Umbilical cord (tissue), 2 donors: ENCODE measurements at places on chromosomes 3 and 15. TPM values are rescaled to one million over a fixed set of nuclear protein-coding genes. Genes with fewer than 3 reads are reported as not detected.
A peak's percentile ranks its signal among the peaks of the same experiment; 100 is the strongest.

DNA sequence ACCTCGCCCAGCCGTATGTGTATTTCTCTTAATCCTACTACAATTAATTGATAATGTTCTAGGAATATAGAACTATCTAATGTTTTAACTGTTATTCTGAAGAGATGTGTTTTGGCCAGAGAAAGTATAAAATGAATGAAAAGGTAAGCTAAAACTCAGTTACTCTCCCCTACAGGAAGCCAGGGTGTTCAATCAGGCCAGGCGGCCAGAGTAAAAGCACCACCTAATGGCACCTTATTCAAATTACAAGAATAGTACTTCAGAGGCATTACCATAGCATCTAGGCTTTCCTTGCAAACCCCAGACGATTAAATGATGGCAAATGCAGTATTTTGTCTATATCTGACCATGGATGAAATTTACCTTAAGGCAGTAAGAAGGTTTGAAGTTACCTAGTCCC is 10.4 kb downstream of the SLC12A8 start:
- no peak for DNase-seq

The LRRN1 gene
- 2.4 TPM for total RNA-seq

DNA sequence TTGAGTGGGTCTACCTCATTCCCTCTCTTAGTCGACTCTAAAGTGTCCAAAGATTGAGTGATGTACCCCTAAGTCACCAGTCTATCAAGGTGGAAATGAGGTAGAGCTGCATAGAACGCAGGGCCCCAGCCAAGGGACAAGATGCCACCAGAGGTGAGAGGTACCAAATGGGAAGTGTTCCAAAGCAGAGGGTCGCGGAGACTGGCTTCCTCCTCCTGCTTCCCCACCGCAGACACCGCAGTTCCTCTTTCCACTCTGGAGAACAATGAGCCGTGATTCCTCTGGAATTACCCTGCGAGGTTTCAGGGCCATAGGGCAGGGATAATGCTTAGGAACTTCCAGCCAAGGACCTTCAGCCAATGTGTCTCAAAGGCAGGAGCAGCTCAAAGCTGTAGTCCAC is 55.8 kb downstream of the DAPK2 start:
- DNase-seq = no peak

DNA sequence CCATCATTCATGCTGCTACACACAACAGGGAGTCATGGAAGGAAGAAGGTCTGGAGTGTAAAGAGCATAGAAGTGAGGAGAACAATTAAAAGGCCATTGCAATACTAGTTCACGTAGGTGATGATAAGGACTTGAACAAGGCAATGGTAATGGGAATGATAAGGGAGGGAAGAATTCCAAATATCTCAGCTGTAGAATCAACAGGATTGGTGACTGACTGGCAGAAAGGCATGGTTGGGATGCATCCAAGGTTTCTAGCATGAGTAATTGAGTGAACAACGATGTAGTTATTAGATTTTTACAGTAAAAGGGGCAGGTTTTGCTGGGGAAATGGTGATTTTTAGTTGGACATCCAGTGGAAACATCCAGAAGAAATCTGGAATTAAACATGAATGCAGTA is 2.4 kb upstream of the SEC62 start:
- DNase-seq = no peak

DNA sequence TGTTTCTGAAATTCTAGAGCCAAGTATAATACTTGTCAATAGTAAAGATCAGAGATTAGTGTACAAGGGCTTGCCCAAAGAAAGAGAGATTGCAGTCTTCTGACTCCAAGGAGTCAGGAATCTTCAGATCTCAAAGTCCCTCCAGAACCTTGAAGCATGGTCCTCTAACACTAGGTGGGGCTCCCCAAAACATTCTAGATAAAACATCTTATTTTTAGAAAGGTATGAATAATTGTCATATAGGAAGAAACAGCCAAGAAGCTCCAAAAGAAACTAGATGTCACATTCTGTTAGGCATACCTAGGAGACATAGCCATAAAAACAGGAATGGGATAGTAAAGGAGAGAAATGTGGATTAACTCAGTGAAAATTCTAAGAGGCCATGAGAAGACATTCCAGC is 10.7 kb downstream of the MUC13 start:
- no peak for DNase-seq

DNA sequence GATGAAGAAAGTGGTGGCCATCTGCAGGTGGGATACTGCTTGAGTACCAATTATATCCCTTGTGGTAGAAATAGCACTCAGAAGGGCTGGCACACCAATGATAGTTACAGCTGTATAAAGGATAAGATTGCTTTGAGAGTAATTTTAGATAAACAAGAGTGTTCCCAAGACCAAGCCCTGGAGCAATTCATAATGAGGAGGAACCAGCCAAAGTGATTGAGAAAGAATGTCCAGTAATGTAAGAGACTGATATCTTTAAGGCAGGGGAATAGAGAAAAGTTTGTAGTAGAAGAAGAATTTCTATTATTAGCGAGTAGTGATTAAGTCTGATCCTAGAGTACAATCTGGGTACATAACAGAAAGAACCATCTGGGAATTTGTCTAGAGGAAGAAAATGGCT is 945.1 kb downstream of the OTOL1 start:
- DNase-seq = peak; percentile 31

DNA sequence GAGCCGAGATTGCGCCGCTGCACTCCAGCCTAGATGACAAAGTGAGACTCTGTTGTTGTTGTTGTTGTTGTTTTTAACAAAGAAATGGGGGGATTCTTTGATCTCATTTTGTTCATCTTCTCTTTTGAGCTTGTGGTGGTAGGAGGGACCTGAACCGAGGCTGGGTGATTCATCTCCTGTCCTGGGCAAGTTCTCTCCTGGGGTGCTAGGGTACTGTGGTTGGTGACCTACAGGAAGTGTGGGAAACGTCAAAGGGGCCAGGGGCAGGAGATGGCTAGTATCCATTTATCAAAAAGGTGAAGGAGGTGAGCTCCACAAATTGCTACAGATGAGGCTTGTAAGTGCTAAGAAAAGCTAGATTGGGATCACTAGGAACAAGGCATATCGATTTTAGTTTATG is 14.3 kb downstream of the PPCDC start:
- no peak for DNase-seq

GRCh38 chr3:52108302-52109232 is 45.7 kb downstream of the POC1A start:
- DNase-seq = peak; percentile 61

DNA sequence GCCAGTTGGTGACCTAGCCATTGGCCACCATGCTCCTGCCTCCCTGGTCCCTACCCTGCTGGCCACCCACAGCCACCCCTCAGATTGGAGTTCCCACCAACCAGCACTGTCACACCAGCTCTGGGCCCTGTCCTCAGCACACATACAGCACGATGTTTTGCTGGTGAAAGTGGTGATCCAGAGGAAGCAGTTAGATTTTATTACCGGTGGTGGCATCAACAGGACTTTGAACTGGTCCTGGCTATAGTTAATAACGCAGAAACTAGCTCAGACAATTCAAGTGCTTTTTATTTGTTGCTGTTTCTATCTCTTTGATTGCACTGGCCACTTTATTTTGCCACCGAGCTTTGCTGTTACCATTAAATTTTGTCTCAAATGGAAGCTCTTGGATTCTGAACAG is 16.4 kb upstream of the KLHL24 start:
- DNase-seq = no peak

- DNase-seq = peak; percentile 73
Measured at GRCh38 chr3:78645628-78646310, 1122.0 kb downstream of the ROBO1 start.

The HHLA2 gene
- total RNA-seq = 1.4 TPM

The LRRIQ4 gene
- total RNA-seq = not detected

The PYGO1 gene
- total RNA-seq = 14.9 TPM

DNA sequence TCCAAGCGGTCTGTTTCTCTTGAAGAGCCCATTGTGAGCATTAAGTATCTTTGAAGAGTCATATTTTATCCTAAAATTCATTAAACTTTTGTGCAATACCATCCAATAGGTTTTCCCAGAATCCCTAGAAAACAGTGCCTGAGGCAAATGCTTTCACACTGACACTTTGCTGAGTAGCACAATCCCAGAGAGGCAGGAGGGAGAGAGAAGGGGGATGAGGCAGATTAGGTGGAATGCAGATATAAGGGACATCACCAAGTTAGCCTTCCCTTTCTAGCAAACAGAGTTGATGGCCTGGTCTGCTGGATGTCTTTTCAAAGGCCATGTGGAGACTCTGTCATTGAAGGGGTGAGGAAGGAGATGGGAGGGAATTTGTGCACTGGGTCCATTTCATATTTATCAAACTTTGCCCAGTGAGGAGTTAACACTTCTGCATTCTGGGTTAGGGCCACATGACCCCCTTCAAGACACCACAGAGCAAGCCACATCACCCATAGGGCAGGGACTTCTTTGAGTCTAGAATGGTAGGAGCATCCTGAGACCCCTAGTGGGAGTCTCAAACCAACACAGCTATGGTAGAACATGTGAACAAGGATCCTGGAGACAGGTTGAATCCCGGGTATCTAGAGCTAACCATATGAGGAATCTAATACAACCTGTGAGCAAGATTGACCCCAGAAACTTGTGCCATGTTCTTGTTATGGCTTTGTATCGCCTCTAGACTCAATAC is 32.0 kb upstream of the SEMA6D start:
- no peak for DNase-seq

The DUSP7 gene
- total RNA-seq = 11.6 TPM

- peak; percentile 47 for DNase-seq
Measured at GRCh38 chr15:92714077-92714476, 58.5 kb upstream of the FAM174B start.

DNA sequence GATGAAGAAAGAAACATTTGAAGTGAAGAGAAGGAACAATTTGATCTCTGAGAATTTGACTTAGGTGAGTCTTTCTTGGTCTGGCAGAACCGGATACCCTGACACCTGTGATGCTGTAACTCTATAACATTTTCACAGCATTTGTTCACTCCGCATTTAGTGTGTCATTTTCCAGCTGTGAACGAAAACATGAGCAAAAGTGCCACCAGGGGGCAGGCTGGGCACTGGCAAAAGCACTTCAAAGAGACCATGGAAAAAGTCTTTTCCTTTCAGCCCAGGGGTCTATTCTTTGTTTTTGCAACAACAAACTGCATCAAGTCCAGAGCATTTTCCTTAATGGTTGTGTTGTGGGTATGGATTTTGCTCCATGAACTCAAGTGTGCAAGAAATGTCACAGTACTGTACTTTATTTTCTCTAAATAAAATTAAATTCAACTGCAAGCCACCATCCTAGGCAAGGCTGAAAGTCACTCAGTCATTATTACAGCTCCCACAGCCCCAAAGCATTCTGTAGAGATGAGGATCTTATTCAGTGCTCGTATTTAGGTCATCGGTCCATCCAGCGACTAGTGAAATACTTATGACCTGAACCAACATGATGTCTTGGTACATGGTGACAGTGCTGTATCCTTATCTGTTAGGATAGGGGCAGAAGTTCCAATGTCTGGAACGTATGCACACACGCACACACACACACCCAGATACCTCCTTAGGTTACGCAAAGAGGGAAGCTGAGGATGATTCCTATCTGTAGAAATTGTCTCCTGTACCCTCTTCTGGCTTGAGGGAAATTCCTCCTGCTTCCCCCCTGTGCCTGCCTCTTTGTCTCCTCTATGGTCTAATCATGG is 125.5 kb downstream of the GADL1 start:
- peak; percentile 75 for DNase-seq

GRCh38 chr15:59847968-59848367 is 156.1 kb upstream of the FOXB1 start:
- DNase-seq = no peak

- DNase-seq = no peak
Measured at GRCh38 chr15:51368751-51369450, 27.4 kb downstream of the GLDN start.

The CPLX3 gene
- total RNA-seq = 0.72 TPM

GRCh38 chr15:74176262-74177214 is 3.0 kb downstream of the ISLR start:
- DNase-seq = peak; percentile 61

The GPR62 gene
- total RNA-seq = not detected

DNA sequence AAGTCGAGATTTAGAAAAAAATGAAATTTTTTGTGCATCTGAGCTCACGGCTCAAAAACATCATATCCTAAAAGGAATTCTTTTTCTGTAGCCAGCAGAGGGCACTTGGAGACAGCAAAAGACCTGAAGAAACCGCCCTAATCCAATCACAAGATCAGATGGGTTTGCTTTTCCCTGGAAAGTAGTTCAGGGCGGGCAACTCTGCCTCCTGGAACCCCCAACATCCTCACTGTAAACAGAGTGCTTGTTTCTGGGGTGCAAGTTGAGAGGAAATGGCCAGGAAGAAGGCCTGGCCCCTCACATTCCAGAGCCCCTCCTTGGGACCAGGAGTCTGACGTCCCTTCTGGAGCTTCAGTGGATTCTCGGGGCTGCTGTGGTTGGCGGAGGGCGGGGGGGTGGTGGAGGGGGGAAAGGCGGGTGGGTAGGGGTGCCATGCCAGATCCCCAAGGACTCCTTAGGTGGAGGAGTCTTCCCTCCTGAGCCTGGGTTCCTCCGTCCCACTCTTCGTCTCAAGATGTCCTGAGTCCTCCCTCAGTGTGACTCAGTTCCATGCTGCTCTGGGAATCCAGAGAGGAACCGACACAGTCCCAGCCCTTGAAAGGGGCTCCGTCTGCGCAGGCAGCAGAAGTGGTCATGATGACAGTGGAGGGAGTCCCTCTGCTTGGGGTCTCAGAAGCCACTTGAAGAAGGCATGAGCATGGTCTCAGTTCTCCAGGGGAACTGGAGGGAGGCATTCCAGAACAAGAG is 35.9 kb downstream of the CCK start:
- peak; percentile 66 for DNase-seq

GRCh38 chr3:156317462-156318074 is 197.2 kb downstream of the KCNAB1 start:
- no peak for DNase-seq

The CLDN18 gene
- 0.96 TPM for total RNA-seq

The SLC12A8 gene
- total RNA-seq = 29.4 TPM

- DNase-seq = no peak
Measured at GRCh38 chr15:54582863-54583643, 604.8 kb downstream of the UNC13C start.

The CFAP100 gene
- total RNA-seq = 3.4 TPM

DNA sequence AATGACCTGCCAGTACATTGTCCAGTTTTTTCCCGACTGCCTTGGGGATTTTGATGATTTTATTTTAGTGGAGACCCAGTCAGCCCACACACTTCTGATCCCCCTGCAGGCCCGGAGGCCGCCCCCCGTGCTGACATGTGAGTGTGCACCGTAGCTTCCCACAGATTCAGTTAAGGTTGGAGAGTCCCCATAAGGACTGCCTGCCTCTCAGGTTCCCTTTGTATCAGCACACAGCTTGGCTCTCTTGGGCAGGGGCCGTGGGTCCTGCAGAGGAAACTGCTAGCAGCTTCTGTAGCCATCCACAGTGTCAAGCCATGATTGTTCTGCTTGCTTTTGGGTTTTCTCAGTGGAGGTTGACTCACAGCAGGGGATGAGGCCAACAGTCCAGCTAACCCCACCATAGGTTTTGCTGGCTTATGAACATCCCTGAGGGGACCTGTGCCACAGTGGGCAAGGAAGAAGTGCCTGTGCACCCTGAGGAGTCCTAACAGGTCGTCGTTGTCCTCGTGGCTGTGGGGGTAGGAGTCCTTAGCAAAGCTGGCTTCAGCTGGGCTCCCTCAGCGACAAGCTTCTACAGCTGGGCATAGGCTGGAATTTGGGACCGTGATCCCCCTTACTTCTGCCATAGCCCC is 46.4 kb downstream of the DLEC1 start:
- DNase-seq = no peak

GRCh38 chr3:156509189-156510174 is 45.4 kb downstream of the SSR3 start:
- DNase-seq = peak; percentile 79
